ENCODE measurements at places on chromosomes 2 and 18. TPM values are rescaled to one million over a fixed set of nuclear protein-coding genes. Genes with fewer than 3 reads are reported as not detected.

RAD51AP2 gene
- not detected for total RNA-seq

THOC1 gene
- 51.8 TPM for total RNA-seq

GRCh38 chr2:134582547-134582899 lies 136.3 kb downstream of the TMEM163 start:
- no peak for DNase-seq

- DNase-seq, result no peak
Observed at GRCh38 chr2:230794497-230794896, 70.2 kb upstream of the ITM2C start.

Measured in tibial nerve (tissue), 4 donors.